NCI-H1048 (cell line): ENCODE measurements at places on chromosomes 3 and 15.

GRCh38 chr3:114108137-114108536 is 51.6 kb downstream of the QTRT2 start:
- DNase-seq: no peak

DNA sequence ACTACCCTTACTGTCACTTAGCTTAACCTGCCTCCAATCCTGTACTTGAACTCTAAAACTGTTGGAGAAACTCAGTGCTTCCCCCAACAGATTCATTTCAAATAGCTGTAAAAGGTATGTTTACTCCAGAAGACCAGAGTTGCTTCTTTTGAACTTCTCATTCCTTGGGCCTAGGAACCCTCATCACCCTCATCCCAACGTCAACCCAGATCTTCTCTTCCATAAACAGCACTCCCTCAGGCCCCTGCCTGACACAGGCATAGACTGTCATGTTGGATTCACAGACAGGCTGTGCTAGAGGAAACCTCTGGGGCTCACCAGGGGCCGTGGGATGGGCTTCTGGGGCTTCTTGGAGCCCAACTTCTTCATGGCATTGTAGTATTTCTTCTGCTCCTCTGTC is 57.5 kb upstream of the SCN5A start:
- no peak for DNase-seq

DNA sequence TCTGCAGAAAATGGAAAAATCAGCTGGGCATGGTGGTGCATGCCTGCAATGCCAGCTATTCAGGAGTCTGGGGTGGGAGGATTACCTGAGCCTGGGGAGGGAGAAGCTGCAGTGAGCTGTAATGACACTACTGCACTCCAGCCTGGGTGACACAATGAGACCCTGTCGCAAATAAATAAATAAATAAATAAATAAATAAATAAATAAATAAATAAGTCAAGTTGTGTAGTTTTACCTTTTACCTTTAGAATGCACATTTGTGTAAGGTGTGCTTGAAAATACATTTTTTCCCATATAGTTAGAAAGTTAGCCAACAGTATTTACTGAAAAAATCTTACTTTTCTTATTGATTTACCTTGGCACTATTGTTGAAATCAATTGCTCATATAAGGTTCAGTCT is 515.6 kb downstream of the NAALADL2 start:
- no peak for DNase-seq

DNA sequence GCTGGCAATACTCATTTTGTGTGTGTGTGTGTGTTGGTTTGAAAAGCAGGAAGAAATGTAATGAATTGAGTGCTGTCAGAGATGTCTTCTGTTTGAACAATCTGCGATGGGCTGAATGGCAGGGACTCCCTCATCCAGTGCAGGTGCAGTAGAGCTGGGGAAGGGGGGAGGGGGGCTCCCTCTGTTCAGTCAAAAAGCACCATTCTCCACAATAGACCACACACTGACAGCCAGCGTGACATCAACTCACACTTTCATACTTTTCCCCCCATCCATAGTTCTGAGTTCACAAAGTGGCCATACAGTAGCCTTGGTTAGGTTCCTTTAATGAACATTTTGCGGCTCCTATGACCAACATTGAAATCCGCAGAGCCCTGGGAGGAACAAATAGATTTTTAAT is 10.4 kb downstream of the SOX2 start:
- DNase-seq: no peak

DNA sequence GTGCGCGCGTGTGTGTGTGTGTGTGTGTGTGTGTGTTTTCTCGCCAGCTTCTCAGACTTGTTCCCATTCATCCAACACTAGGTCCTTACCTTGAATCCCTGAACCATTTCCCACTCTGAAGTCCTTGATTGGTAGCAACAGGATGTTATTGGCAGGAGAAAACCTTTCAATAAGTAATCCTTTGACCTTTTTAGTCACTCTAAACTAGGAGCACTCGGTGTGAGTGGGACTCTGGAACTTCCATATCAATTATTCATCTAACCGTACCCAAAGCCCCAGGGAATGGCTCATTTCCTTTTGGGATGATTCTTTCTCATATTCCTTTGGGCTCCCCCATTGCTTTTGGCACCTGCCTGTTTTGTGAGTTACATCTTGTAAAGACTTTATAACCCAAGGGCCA is 140.2 kb upstream of the SPRED1 start:
- no peak for DNase-seq

DNA sequence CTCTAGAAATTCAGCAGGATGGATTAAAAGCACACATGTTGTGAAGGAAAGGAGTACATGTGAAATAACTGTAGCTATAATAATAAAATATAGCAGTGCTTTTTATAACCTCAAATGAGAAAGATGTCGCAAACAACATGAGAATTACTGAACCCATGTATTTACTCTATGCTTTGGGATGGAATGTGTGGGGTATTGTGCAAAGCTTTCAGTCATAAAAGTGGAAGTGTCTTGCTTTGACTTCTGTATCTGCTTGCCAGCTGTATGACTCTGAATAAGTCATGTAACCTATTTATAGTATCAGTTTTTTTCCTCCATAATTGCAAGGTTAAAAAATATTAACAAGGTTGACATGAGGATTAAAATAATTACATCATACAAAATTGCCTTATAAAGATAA is 519.3 kb upstream of the CADM2 start:
- no peak for DNase-seq

GRCh38 chr3:49469037-49469935 is 781 bp upstream of the DAG1 start:
- no peak for DNase-seq

DNA sequence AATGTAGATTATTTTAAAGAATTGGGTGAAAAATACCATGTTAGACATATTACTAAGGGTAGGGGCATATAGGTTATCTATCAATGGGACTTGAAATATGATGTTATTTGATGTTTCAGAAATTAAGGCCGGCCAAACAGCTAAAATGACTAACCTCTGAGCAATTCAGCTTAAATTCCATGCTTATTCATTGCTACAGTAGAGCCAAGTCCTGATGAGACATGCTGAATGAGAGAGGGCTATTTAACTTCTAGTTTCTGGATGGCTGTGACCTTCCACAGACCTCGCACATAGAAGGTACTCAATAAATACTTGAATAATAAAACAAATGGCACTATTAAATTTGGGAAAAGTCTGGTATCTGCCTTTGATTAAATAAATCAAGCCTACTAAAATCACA is 175.6 kb upstream of the WNT5A start:
- no peak for DNase-seq
